ENCODE measurements at places on chromosomes 16 and 17.

DNA sequence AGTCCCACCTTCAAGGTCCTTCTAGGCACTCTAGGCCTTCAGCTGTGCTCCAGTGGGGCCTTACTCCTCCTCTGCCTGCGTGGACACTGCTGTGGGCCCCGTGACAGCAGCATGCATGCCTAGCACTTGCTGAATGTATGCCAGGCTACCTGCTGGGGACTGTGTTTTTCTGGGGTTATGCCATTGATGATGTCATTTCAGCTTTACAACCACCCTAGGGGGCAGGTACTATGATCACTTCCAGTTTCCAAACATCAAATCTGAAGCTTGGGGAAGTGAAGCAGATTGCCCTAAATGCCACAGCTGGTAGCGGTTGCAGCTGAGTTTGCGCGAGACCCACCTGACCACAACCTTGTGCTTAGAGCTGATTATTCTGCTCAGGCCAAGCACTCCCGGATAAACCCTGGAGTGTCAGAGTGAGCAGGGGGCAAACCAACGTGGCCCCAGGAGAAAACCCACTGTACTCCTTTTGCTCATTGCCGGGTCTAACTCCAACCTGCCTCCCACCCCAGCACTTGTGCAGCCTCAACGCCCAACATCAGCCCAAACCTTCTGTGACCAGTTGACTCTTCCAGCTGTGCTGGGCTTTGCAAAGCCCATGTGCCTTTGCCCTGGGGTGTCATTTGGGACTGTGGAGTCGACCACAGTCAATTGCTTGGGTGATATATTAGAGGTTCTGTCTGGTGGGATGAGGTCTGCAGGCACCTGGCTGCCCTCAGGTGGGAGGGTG is 168.4 kb downstream of the ENGASE start:
- H3K27me3 ChIP-seq, result no peaks in the 10 kb centered on the region
- H3K27ac ChIP-seq, result no peak overlapping the region
- H3K4me3 ChIP-seq, result no peak overlapping the region
- H3K36me3 ChIP-seq, result no peaks in the 10 kb centered on the region
- no peak for DNase-seq

DNA sequence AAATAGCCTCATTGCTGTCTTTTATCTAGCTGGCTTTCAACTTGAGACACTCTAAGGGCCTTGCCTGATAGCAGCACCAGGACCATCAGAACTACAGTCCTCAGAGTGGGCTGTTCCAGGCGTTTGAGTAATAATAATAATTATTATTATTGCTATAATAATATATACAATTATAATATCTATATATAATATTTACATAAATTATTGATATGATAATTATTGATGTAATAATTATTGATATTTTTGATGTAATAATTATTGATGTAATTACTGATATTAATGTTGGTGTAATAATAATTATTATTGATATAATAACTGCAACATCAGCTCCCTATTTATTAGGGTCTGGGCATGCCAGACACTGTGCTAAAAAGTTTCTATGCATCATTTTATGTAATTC is 25.6 kb upstream of the CRHR1 start:
- no peak overlapping the region for H3K27ac ChIP-seq
- H3K36me3 ChIP-seq, result no peaks in the 10 kb centered on the region
- no peaks in the 10 kb centered on the region for H3K4me1 ChIP-seq

GRCh38 chr17:72635034-72635635 is 457.4 kb downstream of the SLC39A11 start:
- no peak overlapping the region for H3K27ac ChIP-seq
- peaks cover 49% of the 10 kb centered on the region for H3K4me1 ChIP-seq
- no peaks in the 10 kb centered on the region for H3K36me3 ChIP-seq

GRCh38 chr17:8175795-8176196 is 384 bp downstream of the TMEM107 start:
- peaks cover 44% of the 10 kb centered on the region for H3K4me1 ChIP-seq
- DNase-seq, result no peak
- H3K4me3 ChIP-seq, result peak overlapping the region; percentile 69
- no peaks in the 10 kb centered on the region for H3K27me3 ChIP-seq

GRCh38 chr16:31055613-31056012 is 18.4 kb downstream of the ZNF668 start:
- H3K27ac ChIP-seq, result no peak overlapping the region
- H3K27me3 ChIP-seq, result no peaks in the 10 kb centered on the region
- H3K4me1 ChIP-seq, result no peaks in the 10 kb centered on the region

DNA sequence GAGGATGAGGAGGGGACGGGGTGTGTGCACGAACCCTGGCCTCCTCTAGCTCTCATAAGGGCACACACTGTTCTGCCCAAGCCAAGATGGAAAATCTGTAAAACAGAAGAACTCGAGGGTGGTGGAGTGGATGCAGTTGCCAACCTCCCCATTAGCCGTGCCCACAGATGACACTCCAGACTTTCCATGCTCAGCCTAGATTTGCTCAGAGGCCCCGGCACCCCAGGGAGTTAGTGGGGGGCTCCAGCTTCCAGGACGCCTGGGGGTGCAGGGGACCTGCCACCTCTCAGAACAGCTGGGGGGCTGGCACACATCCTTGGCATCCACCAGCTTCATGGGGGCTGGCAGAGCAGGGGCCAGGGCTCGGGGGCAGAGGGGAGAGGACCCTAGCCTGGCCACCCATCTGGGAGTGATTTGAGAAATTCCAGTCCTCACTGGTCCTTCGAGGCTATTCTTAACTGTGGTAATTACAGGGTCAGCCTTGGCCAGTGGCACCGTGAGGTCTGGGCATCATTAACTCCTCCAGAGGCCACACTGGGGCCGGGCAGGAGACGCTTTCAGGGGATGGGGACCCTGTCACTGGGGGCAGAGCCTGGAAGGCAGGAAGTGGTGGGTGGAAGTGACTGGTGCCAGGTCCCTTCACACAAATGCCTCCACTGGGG is 14.3 kb downstream of the VASN start:
- H3K27ac ChIP-seq, result peak overlapping the region; percentile 64
- H3K36me3 ChIP-seq, result peaks cover 20% of the 10 kb centered on the region
- no peaks in the 10 kb centered on the region for H3K27me3 ChIP-seq

DNA sequence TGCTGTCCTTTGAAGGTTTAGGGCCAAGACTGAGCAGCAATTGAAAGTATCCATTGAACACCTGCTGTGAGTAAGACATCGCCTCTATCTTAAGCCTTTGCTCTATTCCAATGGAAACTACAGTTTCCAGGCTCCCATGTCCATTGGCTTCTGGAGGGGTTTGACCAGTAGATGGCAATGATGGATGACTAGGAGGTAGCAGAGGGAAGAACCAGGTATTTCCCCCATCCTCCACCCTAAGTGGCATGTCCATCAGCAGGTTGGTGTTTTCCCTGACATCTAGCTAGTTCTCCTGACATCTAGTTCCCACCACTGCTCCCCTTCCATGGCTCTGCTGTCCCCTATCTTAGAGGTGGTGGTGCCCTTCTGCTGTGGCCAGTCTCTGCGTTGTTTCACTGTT is 58.7 kb downstream of the CENPV start:
- no peak overlapping the region for H3K27ac ChIP-seq
- no peak overlapping the region for H3K4me3 ChIP-seq
- no peaks in the 10 kb centered on the region for H3K27me3 ChIP-seq

DNA sequence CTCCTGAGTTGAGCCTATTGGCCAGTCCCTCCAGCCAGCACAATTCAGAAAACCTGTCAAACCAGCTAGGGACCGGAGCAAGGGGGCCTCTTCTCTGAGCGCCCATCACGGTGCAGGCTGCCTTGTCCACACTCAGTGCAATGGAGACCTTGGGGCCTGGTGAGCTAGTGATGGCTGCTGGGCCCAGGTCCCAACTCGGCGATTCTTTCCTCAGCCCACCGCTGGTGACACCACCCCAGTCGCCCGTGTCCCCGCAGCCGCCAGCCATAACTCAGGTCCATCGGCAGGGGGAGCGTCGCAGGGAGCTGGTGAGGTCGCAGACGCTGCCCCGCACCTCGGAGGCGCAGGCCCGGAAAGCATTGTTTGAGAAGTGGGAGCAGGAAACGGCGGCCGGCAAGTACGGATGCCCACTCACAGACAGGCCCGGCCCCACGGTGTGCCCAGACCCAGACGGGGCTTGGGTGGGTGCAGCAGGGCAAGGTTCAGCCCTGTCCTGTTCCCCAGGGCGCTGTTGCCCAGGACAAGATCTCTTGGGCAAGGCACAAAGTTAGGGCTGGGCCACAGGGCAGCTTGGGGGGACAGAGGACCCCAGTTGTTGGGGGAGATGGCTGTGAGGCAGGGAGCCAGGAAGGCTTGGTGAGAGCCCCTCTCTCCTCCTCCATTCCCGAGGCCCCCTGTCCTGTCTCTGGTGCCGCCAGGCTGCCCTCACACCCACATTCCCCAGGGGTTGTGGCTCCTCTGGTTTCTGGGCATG is 10.8 kb downstream of the SMTNL2 start:
- no peak for DNase-seq
- H3K4me1 ChIP-seq, result peaks cover 8% of the 10 kb centered on the region
- H3K27ac ChIP-seq, result no peak overlapping the region

- no peak overlapping the region for H3K27ac ChIP-seq
- no peaks in the 10 kb centered on the region for H3K36me3 ChIP-seq
- no peak for DNase-seq
- H3K27me3 ChIP-seq, result no peaks in the 10 kb centered on the region
Observed at GRCh38 chr17:16870253-16871245, 101.4 kb downstream of the TNFRSF13B start.

GRCh38 chr17:1413281-1413791 is 13.3 kb upstream of the YWHAE start:
- no peak overlapping the region for H3K27ac ChIP-seq
- H3K4me3 ChIP-seq, result no peak overlapping the region
- peaks cover 4% of the 10 kb centered on the region for H3K4me1 ChIP-seq
- no peaks in the 10 kb centered on the region for H3K36me3 ChIP-seq

DNA sequence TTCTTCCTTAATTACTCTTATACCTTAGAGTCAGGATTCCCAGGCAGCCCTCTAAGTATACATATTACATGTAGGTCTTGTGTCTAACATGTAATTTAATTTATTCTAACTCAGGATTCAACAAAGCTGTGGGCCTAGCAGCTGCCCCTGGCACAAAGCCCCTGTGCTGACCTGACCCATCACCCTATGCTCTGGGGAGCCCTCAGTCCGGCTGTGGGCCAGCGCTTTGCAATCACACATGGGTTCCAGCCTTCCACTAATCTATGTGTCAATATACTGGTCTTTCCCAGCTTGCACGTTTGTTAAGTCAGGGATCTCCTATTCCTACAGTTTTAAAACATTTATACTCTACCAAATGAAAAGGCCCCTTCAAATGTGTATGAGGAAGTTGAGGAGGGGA is 62.7 kb upstream of the SREBF1 start:
- H3K27ac ChIP-seq, result no peak overlapping the region
- H3K4me1 ChIP-seq, result peaks cover 37% of the 10 kb centered on the region
- H3K36me3 ChIP-seq, result peaks cover 17% of the 10 kb centered on the region
- no peaks in the 10 kb centered on the region for H3K27me3 ChIP-seq
- no peak for DNase-seq

DNA sequence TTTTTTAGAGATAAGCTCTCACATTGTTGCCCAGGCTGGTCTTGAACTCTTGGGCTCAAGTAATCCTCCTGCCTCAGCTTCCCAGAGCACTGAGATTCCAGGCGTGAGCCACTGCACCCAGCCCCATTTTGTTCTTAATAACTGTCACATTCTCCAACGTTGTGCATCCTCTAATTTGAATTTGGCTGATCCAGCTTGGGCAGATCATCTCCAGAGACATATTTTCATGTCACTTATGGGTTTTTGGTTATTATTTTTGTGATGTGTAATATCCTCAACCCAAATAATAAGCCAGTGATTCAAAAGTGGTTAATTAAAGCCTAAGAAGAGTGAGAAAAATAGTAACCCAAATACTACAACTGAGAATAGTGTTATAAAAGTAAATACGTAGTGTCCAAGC is 16.2 kb upstream of the COL1A1 start:
- H3K36me3 ChIP-seq, result no peaks in the 10 kb centered on the region
- peak overlapping the region; percentile 80 for H3K27ac ChIP-seq
- H3K4me3 ChIP-seq, result no peak overlapping the region
- no peak for DNase-seq

DNA sequence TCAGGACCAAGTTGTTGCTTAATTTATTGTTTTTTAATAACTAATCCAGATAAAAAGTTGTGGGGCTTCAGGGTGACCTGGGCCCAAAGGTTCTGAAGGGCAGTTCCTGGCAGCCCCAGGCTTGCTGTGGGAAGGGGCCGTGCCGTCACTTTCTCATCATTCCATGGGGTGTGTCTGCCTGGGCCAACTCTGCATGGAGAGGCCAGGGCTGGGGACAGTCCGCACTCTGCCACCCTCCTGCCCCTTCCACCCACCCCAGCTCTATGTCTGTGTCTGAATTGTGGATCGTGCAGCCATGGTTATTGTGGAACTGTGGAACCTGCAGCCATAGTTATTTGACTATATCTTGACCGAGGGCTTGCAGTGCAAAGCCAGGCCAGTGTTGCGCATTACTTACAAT is 4.0 kb downstream of the LIMD2 start:
- peaks cover 32% of the 10 kb centered on the region for H3K4me1 ChIP-seq
- no peak overlapping the region for H3K4me3 ChIP-seq
- H3K27me3 ChIP-seq, result no peaks in the 10 kb centered on the region
- no peak overlapping the region for H3K27ac ChIP-seq
- H3K36me3 ChIP-seq, result peaks cover 34% of the 10 kb centered on the region

DNA sequence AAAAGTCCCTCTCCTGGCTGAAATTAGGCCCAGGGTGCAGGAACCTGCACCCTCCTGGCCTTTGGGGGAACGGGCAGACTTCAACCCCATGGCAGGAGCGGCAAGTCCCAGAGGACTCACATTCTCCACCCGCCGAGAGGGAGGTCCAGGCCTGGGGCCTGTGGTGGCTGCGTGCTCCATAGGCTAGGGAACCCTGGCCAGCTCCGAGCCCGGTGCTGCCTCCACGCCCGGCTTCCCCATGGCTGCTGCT is 130 bp downstream of the CCDC78 start:
- H3K27ac ChIP-seq, result no peak overlapping the region
- no peaks in the 10 kb centered on the region for H3K27me3 ChIP-seq
- H3K4me3 ChIP-seq, result no peak overlapping the region
- H3K36me3 ChIP-seq, result peaks cover 7% of the 10 kb centered on the region

GRCh38 chr16:35463358-35463757 is 2003.9 kb downstream of the TP53TG3F start:
- no peak for DNase-seq
- H3K36me3 ChIP-seq, result no peaks in the 10 kb centered on the region
- no peak overlapping the region for H3K4me3 ChIP-seq
- no peak overlapping the region for H3K27ac ChIP-seq

- H3K36me3 ChIP-seq, result no peaks in the 10 kb centered on the region
- H3K27ac ChIP-seq, result no peak overlapping the region
- H3K4me1 ChIP-seq, result no peaks in the 10 kb centered on the region
- DNase-seq, result no peak
Observed at GRCh38 chr17:78557598-78558039, 19.6 kb downstream of the DNAH17 start.

- peaks cover 14% of the 10 kb centered on the region for H3K4me1 ChIP-seq
- DNase-seq, result no peak
- H3K4me3 ChIP-seq, result no peak overlapping the region
- H3K36me3 ChIP-seq, result no peaks in the 10 kb centered on the region
- no peak overlapping the region for H3K27ac ChIP-seq
- no peaks in the 10 kb centered on the region for H3K27me3 ChIP-seq
Observed at GRCh38 chr17:44281570-44281969, 13.6 kb upstream of the SLC4A1 start.

- no peaks in the 10 kb centered on the region for H3K27me3 ChIP-seq
- H3K27ac ChIP-seq, result peak within 1 kb of the TSS; percentile 71
- DNase-seq, result no peak
- H3K4me3 ChIP-seq, result peak within 1 kb of the TSS; percentile 80
Observed at GRCh38 chr17:66191593-66192377, at the start of gene CEP112. TSS of gene CEP112 (minus strand) at chr17:66192133.

- DNase-seq, result no peak
- peak overlapping the region; percentile 59 for H3K4me3 ChIP-seq
- no peaks in the 10 kb centered on the region for H3K4me1 ChIP-seq
- peaks cover 12% of the 10 kb centered on the region for H3K36me3 ChIP-seq
Observed at GRCh38 chr16:82010649-82011048, 621 bp downstream of the SDR42E1 start.

- no peaks in the 10 kb centered on the region for H3K36me3 ChIP-seq
Observed at GRCh38 chr17:71339206-71339605, 781.6 kb upstream of the SOX9 start.

- H3K27me3 ChIP-seq, result no peaks in the 10 kb centered on the region
- H3K27ac ChIP-seq, result peak overlapping the region; percentile 98
- H3K4me1 ChIP-seq, result peaks cover 48% of the 10 kb centered on the region
Observed at GRCh38 chr17:40341808-40342503, 22.6 kb downstream of the GJD3 start.

All from esophagus squamous epithelium (tissue), 5 donors.